ENCODE measurements at places on chromosomes 1 and 21.

GRCh38 chr1:177811429-177811828 lies 158.4 kb downstream of the SEC16B start:
- no peak for DNase-seq

DNA sequence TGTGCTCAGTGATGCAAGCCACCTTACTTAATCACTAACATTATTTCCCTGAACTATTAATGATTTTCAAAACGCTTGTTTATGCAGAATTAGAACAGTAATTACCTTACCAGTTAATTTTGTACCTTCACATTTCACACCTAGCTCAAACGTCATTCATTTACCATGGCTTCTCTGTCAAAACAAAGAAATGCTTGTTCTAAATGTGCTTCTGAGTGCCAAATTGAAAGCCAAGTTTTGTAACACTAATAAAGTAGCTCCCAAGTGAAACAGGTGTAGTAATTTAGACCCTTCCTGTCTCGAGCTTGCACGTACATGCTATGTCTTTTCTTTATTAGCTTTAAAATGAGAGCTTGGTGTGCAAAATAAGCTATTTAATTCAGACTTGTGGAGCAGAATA lies 533.7 kb upstream of the PKN2 start:
- DNase-seq = no peak

DNA sequence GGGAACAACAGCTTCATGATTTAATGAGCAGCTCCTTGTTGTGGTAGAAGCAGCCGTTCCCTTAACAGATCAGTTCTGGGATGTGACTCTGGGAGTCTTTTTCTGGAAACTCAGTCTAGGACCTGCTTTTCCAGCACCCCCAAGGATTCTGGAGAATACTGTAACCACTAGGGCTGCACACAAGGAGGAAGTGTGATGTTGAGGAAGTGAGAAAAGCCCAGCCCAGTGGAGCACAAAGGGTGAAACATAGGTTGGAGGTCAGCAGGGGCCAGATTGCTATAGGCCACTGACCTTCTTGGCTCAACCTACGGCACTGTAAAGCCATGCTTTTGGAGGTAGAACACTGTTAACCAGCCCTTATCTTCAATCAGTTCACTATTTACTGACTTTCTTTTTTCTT lies 10.1 kb upstream of the PLA2G5 start:
- DNase-seq = no peak

- no peak for DNase-seq
Observed at GRCh38 chr1:115705963-115706362, 62.6 kb downstream of the CASQ2 start.

DNA sequence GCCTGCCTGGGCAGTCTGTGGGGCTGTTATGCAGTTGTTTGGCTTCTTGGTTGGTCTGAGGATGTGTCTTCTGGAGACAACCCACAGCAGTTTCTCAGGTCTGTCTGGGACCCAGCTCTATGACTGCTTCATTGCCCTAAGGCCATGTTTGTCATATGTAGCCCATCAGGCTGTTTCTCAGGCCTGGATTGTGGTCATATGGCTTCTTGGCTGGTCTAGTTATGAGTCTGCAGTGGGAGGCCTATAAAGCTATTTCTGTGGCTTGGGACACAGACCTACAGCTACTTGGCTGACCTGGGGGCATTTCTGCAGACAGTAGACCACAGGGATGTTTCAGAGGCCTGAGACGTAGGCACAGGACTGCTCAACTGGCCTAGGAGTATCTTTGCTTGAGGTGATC lies 41.5 kb downstream of the CHIA start:
- DNase-seq = no peak

- no peak for DNase-seq
Observed at GRCh38 chr1:4978660-4979390, 324.4 kb downstream of the AJAP1 start.

GRCh38 chr1:223702735-223703667 lies 9.3 kb upstream of the CAPN2 start:
- DNase-seq = no peak

GRCh38 chr1:77057994-77058585 lies 161.1 kb downstream of the PIGK start:
- no peak for DNase-seq

DNA sequence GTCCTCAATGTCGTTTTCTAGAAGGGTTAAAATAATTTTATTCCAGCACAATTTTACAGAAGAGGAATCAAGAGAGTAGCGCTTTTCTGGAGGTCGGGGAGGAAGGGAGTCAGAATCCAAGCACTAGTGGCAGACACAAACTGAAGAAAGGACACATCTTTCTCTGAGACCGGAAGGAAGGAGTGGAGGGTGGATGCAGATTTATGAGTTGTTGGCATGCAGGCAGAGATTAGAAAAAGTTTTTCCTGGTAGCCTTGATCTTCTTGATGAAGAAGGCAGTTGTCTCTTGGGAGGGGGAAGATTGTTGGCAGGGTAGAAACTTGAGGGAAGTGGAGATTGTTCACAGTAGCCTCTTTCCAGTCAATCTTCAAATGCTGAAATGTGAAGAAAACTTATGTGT lies 149.8 kb downstream of the PAPPA2 start:
- no peak for DNase-seq

- DNase-seq = no peak
Observed at GRCh38 chr21:32173121-32173724, 105.6 kb downstream of the MIS18A start.

GRCh38 chr1:234727018-234727940 lies 117.3 kb upstream of the IRF2BP2 start:
- DNase-seq = no peak
